ENCODE measurements at places on chromosomes 7 and 10.

DNA sequence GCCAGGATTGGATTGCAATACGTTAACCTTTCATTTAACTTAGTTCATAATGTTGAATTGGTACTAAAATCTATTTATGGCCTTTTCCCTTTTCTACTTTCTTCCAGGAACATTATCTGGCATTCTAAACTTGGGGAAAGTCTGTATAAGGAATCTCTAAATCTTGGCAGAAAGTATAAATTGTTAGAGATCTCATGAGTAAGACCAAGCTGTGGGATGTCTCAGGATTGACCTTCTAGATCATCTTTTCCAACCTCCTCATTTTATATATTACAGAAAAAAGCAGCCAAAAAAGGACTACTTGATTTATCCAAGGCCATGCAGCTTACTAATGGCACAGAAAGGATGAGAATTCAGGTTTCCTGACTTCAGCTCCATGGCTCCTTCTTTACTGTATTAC is 598.3 kb downstream of the INHBA start:
- no peak for DNase-seq

DNA sequence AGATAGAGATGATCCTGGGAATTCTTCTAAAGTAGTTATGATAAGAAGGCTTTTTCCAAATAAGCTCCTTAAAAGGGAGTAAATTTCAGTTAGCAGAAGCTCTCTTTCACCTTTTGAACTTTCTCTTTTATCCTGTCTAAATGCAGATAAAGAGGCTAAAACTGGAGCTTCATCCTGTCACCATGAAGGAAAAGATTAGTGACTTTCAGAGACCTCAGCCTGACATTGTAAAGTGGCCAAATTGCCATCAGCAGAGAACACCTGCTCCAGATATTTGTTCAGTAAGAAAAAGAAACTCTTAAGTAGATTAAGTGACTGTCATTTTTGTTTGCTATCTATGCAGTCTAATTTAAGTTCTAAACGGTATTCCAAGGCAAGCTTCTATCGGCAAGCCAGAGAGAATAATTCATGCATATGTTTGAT is 18.3 kb downstream of the VWDE start:
- no peak for DNase-seq

GRCh38 chr7:133059263-133059662 is 22.6 kb downstream of the CHCHD3 start:
- DNase-seq, result no peak

DNA sequence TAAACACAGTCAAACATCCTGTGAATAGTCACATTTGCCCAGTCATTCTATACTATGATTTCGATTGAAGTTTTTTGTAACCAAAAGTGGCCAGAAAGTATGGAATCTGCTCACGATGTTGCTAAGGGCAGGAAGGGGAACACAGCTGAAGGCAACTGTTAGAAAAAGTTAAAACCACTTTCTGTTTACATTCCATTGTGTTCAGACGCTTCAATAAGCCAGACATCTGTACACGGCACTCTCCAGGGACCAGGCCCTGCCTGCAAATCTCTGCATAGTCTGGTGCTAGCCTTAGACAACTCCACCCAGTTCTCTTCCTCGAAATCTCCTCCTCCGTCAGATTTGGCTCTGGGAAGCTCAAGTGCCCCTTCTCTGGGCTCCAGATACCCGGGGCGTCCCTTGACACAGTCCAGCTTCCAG is 17.1 kb upstream of the TMEM120A start:
- no peak for DNase-seq

- no peak for DNase-seq
These were observed 163.4 kb downstream of the TMEM26 start for GRCh38 chr10:61289813-61290212.

- no peak for DNase-seq
These were observed 95.3 kb upstream of the AOAH start for GRCh38 chr7:36819639-36820038.

Data from SW 1271 (cell line).